H1 (cell line): ENCODE measurements at places on chromosomes 1 and 21.

GRCh38 chr1:178738780-178739179 lies 13.7 kb downstream of the RALGPS2 start:
- no peak overlapping the region for H3K27ac ChIP-seq
- H3K36me3 ChIP-seq: peaks cover 2% of the 10 kb centered on the region; the same call in 1 of the 2 replicates
- no peaks in the 10 kb centered on the region for H3K4me1 ChIP-seq

DNA sequence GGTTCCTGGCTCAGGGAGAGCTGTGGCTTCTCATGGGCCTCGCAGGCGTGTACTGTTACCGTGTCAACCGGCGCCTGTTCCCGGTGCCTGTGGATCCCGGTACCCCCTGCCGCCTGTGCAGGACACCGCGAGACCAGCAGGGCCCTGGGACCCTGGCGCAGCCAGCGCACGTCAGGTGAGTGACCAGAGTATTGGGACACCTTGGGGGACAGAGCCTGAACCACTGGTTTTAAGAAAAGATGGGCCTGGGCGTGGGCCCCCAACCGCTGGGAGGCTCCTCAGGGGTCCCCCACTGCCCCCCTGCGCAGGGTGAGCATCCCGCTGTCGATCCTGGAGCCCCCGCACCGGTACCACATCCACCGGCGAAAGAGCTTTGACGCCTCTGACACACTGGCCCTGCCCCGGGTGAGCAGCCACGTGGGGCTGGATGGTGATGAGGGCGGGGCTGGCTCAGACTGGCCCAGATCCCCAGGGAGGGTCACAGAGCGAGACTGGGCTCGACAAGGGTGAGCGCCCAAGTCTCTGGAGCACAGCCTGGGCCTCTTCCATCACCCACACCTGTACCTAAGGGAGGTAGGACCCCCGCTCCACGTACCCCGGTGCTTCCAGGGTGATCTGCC lies 10.5 kb downstream of the MIIP start:
- no peaks in the 10 kb centered on the region for H3K4me1 ChIP-seq
- no peak overlapping the region for H3K4me3 ChIP-seq
- H3K36me3 ChIP-seq: peaks cover 25% of the 10 kb centered on the region; the same call in 1 of the 2 replicates
- no peaks in the 10 kb centered on the region for H3K27me3 ChIP-seq
- no peak overlapping the region for H3K27ac ChIP-seq
- no peak for DNase-seq

GRCh38 chr1:234869182-234870019 lies 259.2 kb downstream of the TOMM20 start:
- H3K36me3 ChIP-seq: no peaks in the 10 kb centered on the region
- H3K4me3 ChIP-seq: no peak overlapping the region
- H3K27ac ChIP-seq: no peak overlapping the region
- H3K4me1 ChIP-seq: no peaks in the 10 kb centered on the region

GRCh38 chr1:81259625-81260411 lies 540.9 kb upstream of the ADGRL2 start:
- no peak for DNase-seq
- H3K27ac ChIP-seq: no peak overlapping the region
- H3K27me3 ChIP-seq: no peaks in the 10 kb centered on the region
- H3K4me1 ChIP-seq: no peaks in the 10 kb centered on the region
- H3K36me3 ChIP-seq: no peaks in the 10 kb centered on the region

GRCh38 chr1:117364240-117364639 lies 3.0 kb upstream of the MAN1A2 start:
- H3K27ac ChIP-seq: no peak overlapping the region
- H3K4me3 ChIP-seq: no peak overlapping the region
- H3K27me3 ChIP-seq: no peaks in the 10 kb centered on the region
- DNase-seq: no peak
- no peaks in the 10 kb centered on the region for H3K36me3 ChIP-seq

GRCh38 chr21:39670701-39671100 lies 58.0 kb downstream of the B3GALT5 start:
- H3K4me1 ChIP-seq: no peaks in the 10 kb centered on the region
- no peak overlapping the region for H3K27ac ChIP-seq
- H3K36me3 ChIP-seq: no peaks in the 10 kb centered on the region
- H3K27me3 ChIP-seq: no peaks in the 10 kb centered on the region
- H3K4me3 ChIP-seq: no peak overlapping the region

DNA sequence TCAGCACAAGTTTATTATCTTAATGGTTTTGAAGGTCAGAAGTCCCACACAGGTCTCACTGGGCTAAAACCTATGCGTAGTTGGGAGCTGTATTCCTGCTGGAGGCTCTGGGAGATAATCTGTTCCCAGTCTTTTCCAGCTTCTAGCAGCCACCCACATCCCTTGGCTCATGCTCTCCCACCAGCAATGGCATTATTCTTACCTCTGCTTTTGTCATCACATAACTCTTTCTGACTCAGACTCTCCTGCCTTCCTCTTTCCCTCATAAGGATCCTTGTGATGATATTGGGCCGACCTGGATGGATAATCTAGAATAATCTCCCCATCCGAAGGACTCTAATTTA lies 122.2 kb upstream of the PRDX6 start:
- H3K36me3 ChIP-seq: no peaks in the 10 kb centered on the region
- H3K27me3 ChIP-seq: no peaks in the 10 kb centered on the region
- no peaks in the 10 kb centered on the region for H3K4me1 ChIP-seq

DNA sequence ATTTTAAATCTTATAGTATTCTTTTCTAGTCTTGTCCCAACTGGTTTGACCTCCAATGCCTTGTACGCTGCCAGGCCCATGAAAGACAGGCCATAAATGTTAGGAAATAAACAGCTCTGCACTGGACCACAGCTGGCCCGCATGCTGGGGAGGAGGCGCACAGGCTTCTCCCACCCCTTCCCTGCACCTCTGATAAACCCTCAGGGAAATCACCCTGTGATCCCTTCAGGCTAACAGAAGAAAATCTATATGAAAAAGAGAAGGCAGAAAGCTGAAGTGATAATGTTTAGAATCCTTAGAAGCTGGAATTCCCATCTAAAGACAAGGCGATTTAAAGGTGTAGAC lies 41.5 kb downstream of the COLGALT2 start:
- DNase-seq: no peak
- no peak overlapping the region for H3K4me3 ChIP-seq
- no peaks in the 10 kb centered on the region for H3K36me3 ChIP-seq
- peaks cover 6% of the 10 kb centered on the region for H3K4me1 ChIP-seq

DNA sequence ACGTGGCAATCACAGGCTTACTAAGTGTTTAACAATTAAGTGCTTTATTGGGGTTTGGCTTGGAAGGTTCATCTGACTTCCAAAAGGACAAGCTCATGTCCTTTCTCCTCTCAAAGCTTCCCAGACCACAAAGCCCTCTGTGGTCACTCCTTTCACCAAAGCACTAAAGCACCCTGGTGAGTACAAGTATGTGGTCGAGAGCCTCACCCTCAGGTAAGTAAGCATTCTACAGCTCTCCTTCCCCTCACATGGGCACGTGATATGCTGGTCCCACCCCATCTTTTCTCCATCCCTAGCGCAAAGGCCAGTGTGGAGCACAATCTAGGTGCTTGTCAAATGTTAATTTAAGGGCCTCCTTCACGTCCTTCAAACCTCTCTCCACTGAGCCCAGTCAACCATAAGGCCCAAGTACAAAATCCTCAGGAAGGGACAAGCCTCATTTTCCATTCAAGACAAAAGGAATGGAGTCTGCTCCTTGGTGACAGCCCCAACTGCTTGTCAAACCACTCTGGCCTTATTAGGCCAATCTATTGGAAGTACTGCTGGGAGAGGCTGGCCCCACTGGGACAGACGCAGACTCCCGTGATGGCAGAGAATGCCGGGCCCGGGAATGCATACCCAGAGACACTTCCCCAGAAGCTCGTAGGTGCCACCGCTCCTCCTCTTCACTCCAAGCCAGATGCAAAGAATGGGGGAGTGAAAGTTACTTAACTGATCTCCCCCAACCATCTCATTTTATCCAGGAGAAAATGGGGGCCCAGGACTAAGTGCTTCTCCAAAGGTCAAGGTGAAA lies 7.8 kb downstream of the STMN1 start:
- no peak overlapping the region for H3K4me3 ChIP-seq
- no peak overlapping the region for H3K27ac ChIP-seq
- no peaks in the 10 kb centered on the region for H3K4me1 ChIP-seq
- peaks cover 39% of the 10 kb centered on the region for H3K36me3 ChIP-seq
- H3K27me3 ChIP-seq: no peaks in the 10 kb centered on the region

DNA sequence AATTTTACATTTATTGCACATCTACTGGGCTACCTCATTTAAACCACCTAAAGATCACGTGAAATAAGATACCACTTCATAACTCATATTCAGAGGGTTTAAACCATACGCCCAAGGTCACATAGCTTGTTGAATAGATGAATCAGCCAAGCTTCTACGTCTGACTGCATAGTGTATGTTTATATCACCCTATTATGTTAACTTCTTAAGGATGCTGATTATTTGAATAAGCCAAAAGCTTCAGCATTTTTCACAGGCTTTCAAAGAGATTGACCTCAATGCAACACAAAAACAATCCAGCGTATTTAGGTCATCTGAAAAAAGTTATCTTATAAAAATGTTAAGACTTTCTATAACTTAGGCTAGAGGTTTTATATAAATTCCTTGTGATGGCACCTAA lies 373.8 kb downstream of the TGFB2 start:
- no peaks in the 10 kb centered on the region for H3K36me3 ChIP-seq
- H3K27ac ChIP-seq: no peak overlapping the region
- no peak overlapping the region for H3K4me3 ChIP-seq
- DNase-seq: no peak
- H3K4me1 ChIP-seq: no peaks in the 10 kb centered on the region

- no peaks in the 10 kb centered on the region for H3K36me3 ChIP-seq
- no peak overlapping the region for H3K27ac ChIP-seq
- DNase-seq: no peak
- H3K4me3 ChIP-seq: no peak overlapping the region
These were observed 83.3 kb upstream of the PGBD5 start for GRCh38 chr1:230509281-230509977.

DNA sequence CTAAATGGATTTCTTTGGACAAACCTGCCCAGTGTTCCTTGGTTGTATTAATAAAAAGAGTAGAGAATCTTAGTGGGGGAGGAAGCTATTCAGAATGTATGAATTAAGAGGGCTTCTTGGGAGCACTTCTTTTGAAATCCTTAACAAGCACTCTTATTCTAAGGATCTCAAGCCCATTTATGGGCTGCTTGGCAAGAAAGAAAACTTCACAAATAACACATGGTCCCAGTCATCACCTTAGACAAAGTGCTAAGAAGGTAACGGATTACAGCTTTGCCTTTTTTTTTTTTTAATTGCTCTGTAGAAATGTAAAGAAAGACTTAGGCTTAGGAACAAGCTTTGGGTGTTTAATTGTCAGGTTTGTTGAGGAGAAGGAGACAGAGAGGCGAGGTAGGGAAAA lies 76.6 kb upstream of the IPO9 start:
- H3K27me3 ChIP-seq: no peaks in the 10 kb centered on the region
- peaks cover 9% of the 10 kb centered on the region for H3K4me1 ChIP-seq
- DNase-seq: no peak
- H3K27ac ChIP-seq: no peak overlapping the region
- no peaks in the 10 kb centered on the region for H3K36me3 ChIP-seq
- H3K4me3 ChIP-seq: no peak overlapping the region

DNA sequence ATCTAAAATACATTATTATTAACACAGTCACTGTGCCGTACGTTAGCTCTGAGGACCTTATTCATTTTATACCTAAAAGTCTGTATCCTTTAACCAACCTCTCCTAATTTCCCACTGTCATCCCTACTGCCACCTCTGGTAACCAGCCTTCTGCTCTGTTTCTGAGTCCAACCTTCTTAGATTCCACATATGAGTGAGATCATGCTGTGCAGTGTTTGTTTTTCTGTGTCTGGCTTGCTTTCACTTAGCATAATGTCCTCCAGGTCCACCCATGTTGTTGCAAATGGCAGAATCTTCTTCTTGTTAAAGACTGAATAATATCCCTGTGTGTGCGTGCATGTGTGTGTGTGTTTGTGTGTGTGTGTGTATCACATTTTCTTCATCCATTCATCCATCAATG lies 64.2 kb downstream of the ETS2 start:
- H3K4me3 ChIP-seq: no peak overlapping the region
- H3K27ac ChIP-seq: no peak overlapping the region
- H3K4me1 ChIP-seq: no peaks in the 10 kb centered on the region

- H3K36me3 ChIP-seq: no peaks in the 10 kb centered on the region
- no peaks in the 10 kb centered on the region for H3K4me1 ChIP-seq
- no peaks in the 10 kb centered on the region for H3K27me3 ChIP-seq
- no peak overlapping the region for H3K27ac ChIP-seq
These were observed 70.2 kb downstream of the SH3GLB1 start for GRCh38 chr1:86774305-86775295.

DNA sequence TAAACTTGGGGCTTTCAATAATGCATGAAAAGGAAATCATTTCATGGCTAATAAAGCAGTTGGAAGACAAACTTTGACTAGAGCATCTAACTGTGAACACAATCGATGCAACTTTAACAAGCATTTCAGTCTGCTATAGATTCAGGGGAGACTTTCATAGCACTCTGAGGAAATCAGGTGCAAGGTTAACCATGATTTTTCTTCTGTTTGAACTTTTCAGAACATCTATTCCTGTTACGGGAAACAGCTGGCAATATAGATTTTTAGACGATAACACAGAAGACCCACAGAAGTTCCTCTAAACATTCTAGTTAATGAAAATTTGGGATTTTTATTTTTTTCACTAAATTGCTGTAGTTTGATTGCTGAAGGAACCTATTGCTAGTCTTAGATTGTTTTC lies 177.3 kb downstream of the TRIM33 start:
- no peaks in the 10 kb centered on the region for H3K36me3 ChIP-seq
- H3K4me3 ChIP-seq: no peak overlapping the region
- no peak for DNase-seq
- no peaks in the 10 kb centered on the region for H3K4me1 ChIP-seq
- no peaks in the 10 kb centered on the region; the same call in 1 of the 2 replicates for H3K27me3 ChIP-seq
